ENCODE measurements at places on chromosomes 2 and 18.

- DNase-seq, result no peak
Observed at GRCh38 chr2:241198381-241199279, 10.2 kb downstream of the ANO7 start.

- no peak for DNase-seq
Observed at GRCh38 chr2:23524261-23524706, 139.3 kb downstream of the KLHL29 start.

DNA sequence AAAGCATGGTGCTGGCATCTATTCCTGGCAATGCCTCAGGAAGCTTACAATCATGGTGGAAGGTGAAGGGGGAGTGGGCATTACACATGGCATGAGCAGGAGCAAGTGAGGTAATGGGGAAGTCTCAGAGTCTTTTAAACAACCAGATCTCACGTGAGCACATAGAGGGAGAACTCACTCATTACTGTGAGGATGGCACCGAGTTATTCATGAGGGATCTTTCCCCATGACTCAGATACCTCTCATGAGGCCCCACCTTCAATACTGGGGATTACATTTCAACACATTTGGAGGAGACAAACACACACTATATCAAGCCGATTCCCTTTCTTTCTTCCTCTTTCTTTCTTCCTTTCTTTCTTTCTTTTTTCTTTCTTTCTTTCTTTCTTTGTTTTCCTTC lies 47.9 kb upstream of the FANCL start:
- no peak for DNase-seq

- DNase-seq, result no peak
Observed at GRCh38 chr2:226078666-226079065, 679.2 kb downstream of the NYAP2 start.

GRCh38 chr2:11581797-11582611 lies 48.2 kb downstream of the GREB1 start:
- DNase-seq, result no peak

- no peak for DNase-seq
Observed at GRCh38 chr2:209900638-209901037, 101.8 kb upstream of the RPE start.

GRCh38 chr2:3587432-3587831 lies 7.5 kb upstream of the COLEC11 start:
- no peak for DNase-seq

- DNase-seq, result no peak
Observed at GRCh38 chr2:64025741-64026140, 6.5 kb upstream of the VPS54 start.

DNA sequence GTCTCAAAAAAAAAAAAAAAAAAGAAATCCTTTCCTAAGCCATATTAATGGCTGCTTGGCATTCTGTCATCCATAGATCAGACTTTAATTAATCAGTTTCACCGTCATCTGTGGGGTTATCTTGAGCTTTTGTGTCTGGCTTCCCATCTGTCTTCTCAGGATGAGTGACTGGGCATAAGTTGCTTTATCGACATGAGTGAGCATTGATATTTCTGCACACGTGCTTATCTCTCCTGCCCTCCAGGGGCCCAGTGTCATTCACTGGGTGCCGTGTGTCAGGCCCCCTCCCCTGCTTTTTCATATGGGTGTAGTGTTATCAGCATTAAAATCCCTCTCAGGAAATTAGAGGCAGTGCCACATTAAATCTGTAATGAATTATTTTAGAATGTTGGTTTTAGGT lies 65.6 kb downstream of the SH3BP4 start:
- DNase-seq, result no peak

GRCh38 chr2:239312081-239312511 lies 88.7 kb downstream of the HDAC4 start:
- DNase-seq, result no peak

DNA sequence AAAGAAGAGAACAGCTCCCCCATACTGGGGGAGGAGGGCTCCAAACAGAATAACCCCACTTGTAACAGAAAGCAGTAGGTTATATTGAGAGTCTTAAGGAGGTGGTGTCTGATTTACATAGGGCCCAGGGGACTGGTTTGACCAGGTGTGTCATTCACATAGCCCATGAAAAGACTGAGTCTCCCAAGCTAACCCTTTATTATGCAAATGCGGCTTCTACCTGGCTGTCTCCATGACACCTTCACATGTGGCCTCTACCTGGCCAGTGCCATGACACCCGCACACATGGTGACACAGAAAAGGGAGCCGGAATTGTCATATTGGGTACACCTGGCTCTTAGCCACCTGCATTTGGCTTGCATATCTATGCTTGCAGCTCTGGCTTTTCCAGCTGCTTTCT lies 1057.2 kb upstream of the PIK3C3 start:
- no peak for DNase-seq

- no peak for DNase-seq
Observed at GRCh38 chr2:128145651-128146050, 54.7 kb downstream of the UGGT1 start.

GRCh38 chr2:45575881-45576280 lies 35.2 kb downstream of the SRBD1 start:
- DNase-seq, result no peak

- no peak for DNase-seq
Observed at GRCh38 chr2:44555700-44556099, 194.0 kb downstream of the CAMKMT start.

DNA sequence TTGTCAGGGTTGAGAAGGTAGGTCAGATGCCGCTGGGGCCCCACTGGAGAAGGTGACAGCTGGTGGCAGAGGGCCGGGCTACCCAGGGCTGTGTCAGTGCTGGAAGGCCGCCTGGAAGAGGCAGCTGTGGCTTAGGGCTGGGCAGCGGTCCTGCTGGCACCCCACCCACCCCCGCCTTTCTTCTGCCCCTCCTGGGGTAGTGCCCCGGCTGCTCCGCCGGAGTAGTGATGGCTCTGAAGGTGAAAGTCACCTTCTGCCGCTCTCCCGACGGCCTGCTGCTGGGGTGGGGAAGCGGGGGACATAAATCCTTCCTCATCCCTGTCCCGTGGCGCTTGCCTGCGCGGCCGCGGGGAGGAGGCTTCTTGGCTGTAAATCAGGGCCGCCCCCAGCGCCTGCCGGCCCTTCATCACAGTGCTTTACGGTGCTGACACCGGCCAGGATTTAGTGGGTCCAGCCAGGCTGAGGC lies 332.2 kb downstream of the DYSF start:
- no peak for DNase-seq

GRCh38 chr2:206096876-206097275 lies 10.9 kb upstream of the INO80D start:
- DNase-seq, result no peak

DNA sequence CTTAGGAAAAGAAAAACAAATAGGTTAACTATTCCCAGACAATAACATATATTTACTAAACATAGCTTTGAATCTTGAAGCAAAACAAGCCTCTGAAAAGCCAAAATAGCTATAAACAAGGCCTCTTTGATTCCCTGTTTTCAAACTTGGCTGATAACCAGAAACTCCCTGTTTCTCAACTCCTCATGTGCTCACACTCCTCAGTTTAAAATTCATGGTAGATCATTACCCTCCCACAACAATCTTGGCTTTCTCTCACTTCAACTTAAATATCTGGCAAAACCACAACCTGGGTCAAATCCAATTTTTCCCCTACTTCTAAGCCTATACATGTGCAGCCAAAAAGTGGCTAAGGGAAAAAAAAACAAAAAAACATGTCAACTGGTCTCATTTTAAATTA lies 15.6 kb downstream of the SUCLG1 start:
- DNase-seq, result no peak

- DNase-seq, result no peak
Observed at GRCh38 chr2:175903384-175903936, 98.6 kb downstream of the LNPK start.

DNA sequence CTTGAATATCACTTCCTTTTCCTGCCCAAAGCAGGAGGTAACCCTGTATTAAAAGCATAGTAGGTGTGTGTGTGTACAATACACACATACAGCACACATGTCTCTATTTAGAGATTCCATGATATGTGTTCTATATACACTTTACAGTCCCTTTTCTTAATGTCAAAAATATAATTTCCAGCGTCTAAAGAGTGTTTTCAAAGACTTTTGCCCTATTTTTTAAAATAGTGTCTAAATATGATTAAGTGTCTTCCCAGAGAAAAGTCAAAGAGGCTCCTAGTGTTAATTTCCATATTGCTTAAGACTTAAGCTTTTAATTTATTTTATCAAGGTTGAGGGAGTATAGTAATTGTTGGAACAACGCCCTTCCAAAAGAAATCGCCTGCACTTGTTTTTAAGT lies 420.3 kb upstream of the POU3F3 start:
- DNase-seq, result no peak

- DNase-seq, result no peak
Observed at GRCh38 chr2:135850892-135851668, 14.1 kb upstream of the LCT start.

- no peak for DNase-seq
Observed at GRCh38 chr2:237359894-237360780, 53.8 kb downstream of the COL6A3 start.

DNA sequence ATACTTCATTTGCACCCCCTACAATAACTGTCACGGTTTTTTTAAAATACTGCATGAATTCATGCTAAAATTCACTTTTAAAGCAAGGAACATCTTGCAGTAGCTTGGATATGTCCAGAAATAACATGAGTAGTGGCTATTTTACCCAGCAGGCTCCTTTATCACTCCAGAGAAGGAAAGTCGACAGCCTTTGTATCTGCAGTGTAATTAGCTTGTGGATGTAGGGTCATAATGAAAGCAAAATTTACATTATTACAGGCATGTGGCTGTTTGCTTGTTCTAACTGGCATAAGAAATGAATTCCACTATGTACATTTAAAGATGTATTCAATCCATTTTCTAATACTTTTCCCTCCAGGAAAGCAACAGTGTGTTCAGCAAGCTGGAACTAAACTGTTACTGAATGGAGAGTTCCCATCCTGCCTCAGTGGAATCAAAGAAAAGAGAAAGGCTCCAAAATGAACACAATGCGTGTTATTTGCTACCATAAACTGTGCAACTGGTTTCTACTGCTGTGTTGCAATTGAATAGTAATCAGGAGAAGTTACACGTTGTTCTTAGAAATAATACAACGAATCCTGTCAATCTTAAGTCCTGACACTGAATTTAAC lies 321.2 kb upstream of the VRK2 start:
- no peak for DNase-seq

- no peak for DNase-seq
Observed at GRCh38 chr2:109508556-109508955, 105.2 kb downstream of the SEPTIN10 start.

DNA sequence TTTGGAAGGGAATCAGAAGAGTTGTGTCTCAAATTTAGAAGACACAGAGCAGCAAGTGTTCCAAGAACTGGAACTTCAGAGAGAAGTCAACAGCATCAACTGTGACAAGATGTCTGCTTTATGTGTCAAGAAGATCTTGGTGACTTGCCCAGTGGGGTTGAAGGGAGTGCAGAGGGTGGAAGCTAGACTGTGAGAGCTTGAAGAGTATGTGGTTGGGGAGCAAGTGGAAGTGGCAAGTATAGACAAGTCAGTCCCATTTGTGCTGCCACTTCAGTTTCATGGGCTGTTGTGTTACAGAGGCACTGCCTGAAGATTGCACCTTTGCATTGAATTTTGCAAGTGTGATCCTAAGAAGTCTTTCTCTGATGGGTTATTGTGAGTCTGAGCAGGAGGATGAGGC lies 68.7 kb upstream of the MC2R start:
- no peak for DNase-seq

DNA sequence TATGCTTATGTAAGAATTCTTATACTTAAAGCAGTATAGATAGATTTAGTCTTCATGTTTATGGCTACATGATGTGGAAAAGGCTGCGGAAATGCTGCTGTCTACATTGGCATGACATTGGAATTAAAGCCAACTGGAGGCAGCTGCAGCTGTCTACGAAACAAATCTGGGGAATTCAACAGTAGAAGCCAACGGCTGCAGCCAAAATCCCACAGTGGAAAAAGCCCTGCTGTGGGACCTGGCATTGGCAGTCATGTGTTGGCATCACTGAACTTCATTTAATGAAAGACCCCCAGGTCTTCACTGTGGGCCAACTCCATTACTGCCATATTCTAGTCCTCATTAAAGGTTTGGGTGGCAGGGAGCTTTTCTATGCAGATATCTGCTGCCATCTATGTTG lies 223.6 kb downstream of the SLC8A1 start:
- DNase-seq, result no peak

GRCh38 chr2:240198226-240198625 lies 57.8 kb upstream of the OTOS start:
- no peak for DNase-seq

GRCh38 chr18:58590254-58590653 lies 38.6 kb downstream of the ALPK2 start:
- no peak for DNase-seq

- no peak for DNase-seq
Observed at GRCh38 chr2:101200676-101201075, 49.5 kb upstream of the TBC1D8 start.

DNA sequence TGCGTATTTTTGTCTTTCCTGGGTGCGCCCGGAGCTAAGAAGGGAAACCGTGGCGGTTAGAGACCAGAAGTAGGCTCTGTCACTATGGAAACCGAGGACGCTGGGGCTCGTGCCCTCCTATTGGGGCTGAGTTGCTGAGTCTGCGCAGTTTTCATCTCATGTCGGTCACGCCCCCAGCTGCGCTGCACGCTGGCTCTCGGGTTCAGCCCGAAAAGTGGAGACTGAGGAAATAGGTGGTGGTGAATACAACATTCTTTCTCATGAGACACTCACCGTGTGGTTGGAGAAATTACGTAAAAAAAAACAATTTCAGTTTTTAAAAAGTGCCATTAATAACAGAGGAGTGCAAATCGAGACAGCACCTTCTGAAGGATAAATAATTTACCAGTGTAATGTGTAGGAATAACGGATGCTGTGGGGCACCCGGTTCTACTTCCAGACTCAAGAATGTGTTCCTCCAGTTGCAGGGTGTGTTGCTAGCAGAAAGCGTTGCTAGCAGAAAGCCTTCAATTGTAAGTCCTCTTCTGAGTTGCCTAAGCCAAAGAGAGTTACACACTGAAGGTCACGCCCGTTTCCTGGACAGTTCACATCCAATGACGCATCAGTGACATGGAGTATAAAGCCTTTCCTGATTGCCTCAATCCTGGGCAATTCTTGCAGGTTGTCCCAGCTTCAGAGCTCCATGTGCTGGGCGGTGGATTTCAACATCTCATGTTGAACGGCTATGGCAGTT lies 20.4 kb upstream of the CXXC1 start:
- peak; percentile 63 for DNase-seq

DNA sequence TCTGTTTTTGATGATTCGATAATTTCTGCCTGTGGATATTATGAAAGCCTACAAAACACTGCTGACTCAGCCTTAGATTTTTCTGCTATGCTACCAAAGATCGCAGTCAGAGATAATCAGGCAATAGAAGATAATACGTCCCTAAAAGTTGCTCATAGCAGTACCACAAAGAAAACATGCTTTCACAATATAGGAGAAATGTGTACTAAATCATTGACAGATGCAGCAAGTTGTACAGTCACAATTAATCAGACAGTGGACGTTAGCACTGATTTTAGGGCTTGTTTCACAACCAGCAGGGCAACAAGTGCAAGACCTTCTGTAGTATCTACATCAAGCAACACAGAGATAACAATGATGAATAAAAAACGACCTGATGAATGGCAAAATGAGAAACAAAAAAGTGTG lies 19.5 kb downstream of the RBM44 start:
- DNase-seq, result no peak

DNA sequence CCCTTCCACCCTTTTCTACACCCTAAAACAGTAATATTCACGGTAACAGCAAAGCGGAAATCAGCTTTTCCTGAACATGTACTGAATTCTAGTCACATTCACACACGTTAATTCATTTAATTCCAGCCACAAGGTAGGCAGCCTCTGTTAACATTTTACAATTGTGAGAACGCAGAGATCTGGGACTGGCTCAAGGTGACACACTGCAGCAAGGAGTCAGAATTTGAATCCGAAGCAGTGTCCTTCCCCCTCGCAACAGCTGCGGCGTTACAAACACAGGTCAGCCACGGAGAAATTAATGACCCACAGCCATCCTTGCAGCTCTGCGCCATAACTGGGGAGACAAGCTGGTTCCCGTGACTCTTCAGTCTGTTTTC lies 818 bp upstream of the SLC20A1 start:
- DNase-seq, result no peak

All from amygdala (tissue), 56 donors.